Ureter (tissue), 1 donor: ENCODE measurements at places on chromosomes 2 and 18.

GRCh38 chr18:51132256-51132935 is 65.1 kb downstream of the MEX3C start:
- DNase-seq = no peak

- DNase-seq = peak; percentile 62
These were observed 285.9 kb downstream of the RNF144A start for GRCh38 chr2:7203056-7203467.

DNA sequence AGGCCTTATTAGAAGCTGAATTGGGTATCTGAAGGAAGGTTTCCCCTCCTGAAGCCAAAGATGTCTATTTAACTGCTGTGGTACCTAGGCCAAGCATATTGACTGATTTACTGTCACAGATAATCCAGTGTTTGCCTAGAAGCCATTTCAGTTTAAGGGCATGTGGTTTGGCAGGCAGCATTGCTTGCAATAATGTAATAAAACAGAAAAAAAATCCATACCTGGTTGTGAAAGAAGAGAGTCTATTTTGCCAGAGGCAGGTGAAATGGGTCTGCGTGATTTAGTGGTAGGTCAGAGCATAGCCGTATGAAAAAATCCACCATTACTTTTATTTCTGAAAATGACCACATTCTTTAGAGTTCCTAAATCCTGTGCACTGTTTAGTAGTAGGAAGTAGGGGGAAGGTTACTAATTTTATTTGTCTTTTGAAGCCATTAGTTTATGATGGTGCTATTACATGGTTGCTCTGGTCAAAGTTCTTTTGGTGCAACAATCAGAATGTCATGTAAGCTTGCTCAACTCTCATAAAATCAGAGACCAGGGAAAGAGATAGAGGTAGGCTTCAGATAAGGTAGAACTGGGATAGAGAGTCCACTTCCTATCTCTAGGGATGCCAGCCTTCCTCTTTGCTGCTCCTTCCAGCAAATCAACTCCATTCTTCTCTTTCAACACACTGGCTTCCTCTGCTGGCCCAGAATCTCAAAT is 343.4 kb downstream of the GPD2 start:
- DNase-seq = no peak

GRCh38 chr2:108073415-108074072 is 87.2 kb downstream of the SLC5A7 start:
- no peak for DNase-seq

DNA sequence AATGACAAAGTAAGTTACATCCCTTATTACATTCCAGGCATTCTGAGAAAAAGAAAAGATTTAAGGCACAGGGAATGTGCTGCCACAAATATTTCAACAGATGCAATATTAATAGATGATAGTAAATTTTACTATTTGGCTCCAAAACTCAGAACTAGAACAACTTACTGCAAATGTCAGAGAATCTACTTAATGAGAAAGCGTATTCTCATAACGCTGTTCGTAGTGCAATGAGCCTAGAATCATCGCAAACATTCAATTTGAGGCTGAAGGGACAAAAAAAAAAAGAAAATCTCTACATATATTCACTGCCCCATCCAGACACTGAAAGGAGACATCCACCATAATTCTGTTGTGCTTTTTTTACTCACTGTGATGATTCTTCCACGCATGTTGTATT is 272.1 kb upstream of the DOK6 start:
- DNase-seq = no peak

- no peak for DNase-seq
These were observed 1023.4 kb upstream of the KLHL29 start for GRCh38 chr2:22361571-22361970.
